NCI-H446 treated with DMSO at 0.1 percent for 48 hours (cell line): ENCODE measurements at places on chromosomes 16 and 17.

- no peak for DNase-seq
These were observed 19.0 kb upstream of the OSGIN1 start for GRCh38 chr16:83933885-83934683.

DNA sequence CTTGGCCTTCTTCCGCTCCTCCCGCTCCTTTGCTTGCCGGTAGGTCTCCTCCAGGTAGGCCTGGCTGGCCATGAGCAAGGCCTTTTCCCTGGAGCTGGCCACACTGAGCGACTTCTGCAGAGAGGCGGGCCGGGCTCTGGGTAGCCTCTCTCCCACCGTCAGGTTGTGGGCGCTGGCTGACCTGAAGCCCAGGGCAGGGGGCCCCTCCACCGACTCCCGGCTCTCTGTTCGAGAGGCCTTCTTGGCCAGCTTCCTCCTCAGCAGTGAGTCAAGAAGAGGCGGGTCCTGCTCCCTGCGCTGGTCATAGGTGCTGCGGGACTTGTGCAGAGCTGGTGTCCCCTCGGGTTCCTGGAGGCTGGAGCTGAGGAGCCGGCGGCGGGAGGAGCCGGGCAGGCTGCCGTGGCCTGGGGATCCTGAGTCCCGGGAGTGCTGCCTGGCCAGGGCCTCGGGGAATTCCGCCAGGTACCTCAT is 12.8 kb downstream of the GPR179 start:
- DNase-seq, result no peak

GRCh38 chr17:50428831-50429424 is 2.9 kb downstream of the ACSF2 start:
- no peak for DNase-seq

DNA sequence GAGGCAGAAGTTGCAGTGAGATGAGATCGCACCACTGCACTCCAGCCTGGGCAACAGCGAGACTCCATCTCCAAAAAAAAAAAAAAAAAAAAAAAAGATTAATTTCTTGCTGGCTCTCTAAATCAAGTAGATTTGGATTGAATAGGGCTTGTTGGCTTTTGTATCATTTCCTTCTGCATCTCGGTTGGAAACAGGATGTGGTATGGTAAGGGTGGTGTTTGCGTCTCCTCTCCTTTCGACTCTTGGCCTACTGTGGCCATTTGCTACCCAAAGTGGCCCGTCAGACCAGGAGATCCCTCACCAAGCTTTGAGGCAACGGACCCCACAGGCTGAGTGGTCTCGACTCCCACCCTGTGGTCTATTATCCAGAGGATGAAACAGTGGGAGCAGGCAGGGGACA is 168.0 kb upstream of the IRX3 start:
- no peak for DNase-seq

GRCh38 chr17:4843321-4844000 is 10.3 kb downstream of the MINK1 start:
- no peak for DNase-seq

- DNase-seq, result no peak
These were observed 80.3 kb upstream of the ZNF750 start for GRCh38 chr17:82920150-82920549.

- no peak for DNase-seq
These were observed 108.8 kb downstream of the IRX5 start for GRCh38 chr16:55039511-55039910.

DNA sequence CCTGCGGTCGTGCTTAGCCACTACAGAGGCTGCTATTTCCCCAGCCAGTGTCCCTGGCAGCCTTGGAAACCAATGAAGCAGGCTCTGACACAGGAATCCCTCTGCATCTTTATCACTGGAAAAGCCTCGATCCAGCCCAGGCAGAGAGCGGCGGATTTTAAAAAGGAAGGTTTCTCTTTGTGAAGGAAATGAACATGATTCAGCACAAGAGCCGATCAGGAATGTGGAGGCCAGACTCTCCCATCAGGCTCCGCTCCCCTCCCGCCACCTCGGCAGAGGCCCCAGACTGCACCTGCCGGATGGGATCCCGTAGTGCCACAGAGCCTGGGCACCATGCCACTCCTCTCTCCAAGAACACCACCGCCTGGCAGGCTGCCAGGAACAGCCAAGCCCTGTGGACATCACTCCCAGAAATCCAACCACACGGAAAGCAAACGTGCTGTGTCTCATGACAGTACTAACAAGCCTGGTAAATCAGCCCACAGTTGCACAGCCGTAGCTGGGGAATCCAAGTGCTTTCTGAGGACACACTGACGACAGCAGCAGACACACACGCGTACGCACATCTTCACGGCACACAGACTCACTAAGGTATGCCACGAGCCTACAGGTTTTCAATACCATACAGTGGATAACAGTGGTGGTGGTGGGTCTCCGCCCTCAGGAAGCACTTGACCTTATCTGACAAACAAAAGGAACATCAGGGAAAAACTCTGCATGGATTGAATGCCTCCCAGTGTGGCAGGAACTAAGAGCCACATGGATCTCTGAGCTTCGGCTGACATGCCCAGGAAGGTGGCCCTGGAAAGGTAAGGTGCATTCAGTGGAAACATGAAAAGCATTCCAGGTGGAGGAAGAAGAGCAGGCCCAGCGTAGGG is 5.4 kb downstream of the LRRC75A start:
- peak; percentile 63 for DNase-seq

DNA sequence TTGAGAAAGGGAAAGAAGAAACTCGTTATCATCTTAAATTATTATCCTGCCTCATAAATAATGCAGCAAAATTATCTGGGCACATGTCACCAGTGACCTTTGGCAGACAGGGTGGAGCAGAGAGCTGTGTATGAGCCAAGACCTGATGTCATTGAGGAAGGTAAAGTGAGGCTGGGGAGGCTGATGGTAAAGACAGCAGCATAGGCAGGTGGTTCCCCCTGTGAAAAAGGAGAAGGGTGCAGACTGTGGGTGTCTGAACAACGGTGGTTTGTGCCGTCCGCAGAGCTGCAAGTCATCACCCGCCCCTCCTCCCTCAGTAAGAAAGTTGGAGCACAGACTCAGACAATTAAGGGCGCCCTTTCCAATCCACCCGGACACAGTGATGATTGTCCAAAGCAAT is 30.8 kb upstream of the METTL16 start:
- DNase-seq, result no peak

GRCh38 chr16:85829171-85829719 is 29.8 kb downstream of the COX4I1 start:
- no peak for DNase-seq

DNA sequence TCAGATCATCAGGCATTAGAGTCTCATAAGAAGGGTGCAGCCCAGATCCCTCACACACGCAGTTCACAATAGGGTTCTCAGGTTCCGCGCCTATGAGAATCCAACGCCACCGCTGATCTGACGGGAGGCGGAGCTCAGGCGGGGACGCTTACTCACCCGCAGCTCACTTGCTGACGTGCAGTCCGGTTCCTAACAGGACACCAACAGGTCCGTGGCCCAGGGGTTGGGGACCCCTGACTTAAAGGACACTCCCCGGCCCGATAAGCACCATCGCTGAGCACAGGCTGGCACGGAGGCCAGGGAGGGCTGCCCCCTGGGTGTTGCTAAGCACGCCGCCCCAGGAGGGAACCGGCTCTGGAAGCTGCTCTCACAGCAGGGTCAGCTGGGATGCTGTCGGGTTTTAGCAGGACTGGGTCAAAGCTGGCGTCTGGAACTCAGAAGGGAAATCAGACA is 30.1 kb upstream of the BAHCC1 start:
- no peak for DNase-seq

DNA sequence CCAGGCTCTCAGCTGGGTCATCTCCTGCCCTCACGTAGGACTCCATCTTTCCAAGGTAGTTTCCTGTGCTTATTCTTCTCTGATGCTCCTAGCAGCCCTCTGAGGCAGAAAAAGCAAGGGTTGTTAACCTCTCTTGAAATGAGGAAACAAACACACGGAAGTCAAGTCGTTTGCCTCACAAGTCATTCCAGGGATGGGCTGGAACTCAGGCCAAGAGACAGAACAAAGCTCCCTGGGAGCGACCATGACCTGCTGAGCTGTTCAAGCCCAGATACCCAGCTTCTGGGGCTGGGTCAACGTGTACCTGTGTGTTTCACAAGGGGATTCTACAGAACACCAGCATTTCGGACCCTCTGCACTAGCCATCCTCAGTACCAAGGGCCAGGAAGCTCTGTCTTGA is 28.1 kb downstream of the SRL start:
- DNase-seq, result no peak

GRCh38 chr16:19486750-19487325 is 35.1 kb downstream of the GDE1 start:
- DNase-seq, result no peak

DNA sequence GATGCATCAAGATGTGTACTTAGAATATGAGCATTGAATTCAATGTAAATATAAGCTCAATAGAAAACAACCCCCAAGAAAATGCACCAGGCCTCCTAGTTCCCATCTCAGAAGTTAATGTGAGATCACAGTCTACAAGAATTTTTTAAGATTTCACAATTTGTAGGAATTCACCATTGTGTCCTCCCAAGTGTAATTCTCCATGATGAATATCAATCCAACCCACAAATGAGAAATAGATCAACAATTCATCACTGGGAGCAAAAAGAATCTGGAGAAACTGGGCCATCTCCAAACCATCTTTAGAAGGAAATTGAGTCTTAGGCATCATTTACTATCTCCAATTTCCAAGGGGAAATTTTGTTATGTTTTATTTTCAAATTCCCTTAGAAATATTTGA is 310.5 kb upstream of the GOT2 start:
- DNase-seq, result no peak

GRCh38 chr16:20372701-20373100 is 20.2 kb upstream of the UMOD start:
- DNase-seq, result no peak

GRCh38 chr17:74117999-74118421 is 85.5 kb upstream of the RPL38 start:
- no peak for DNase-seq

GRCh38 chr17:29590411-29591145 is 1.1 kb upstream of the GIT1 start:
- DNase-seq, result peak; percentile 25

GRCh38 chr16:73949574-73950320 is 346.9 kb upstream of the PSMD7 start:
- peak; percentile 4 for DNase-seq

DNA sequence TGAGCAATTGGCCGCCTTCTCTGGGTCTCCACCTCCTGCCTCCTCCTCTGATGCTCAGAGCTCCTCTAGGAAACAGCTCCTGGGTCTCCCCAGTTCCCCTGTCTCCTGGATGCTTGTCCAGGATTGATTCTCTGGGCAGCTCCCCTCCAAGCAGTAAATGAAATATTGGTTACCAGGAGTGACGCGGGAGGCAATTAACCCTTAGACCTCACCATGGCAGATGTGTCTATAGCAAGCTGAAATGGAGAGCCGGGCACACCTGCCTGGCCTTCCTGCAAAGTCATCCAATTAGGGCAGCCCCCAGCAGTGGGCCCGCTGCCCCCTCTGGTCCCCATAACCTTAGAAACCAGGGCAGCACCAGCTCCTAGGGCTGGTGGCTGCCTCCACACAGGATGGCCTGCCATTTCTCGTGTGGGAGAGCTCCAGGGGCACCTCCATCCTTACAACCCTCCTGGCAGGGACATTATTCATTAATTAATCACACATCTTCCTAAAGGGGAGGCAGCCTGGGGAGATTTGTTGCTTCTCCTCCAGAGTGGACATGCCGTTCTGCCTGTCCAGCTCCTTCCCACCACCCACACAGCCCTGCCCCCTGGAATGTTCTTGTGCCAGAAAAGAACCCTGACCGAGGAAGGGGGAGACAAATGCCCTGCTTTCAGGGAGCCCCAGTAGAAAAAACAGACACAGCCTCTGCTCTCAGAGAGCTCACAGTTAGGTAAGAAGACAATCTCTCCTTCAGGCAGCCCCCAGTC is 8.3 kb upstream of the KIF18B start:
- DNase-seq, result no peak

GRCh38 chr16:74607962-74608356 is 1.0 kb upstream of the GLG1 start:
- DNase-seq, result no peak

DNA sequence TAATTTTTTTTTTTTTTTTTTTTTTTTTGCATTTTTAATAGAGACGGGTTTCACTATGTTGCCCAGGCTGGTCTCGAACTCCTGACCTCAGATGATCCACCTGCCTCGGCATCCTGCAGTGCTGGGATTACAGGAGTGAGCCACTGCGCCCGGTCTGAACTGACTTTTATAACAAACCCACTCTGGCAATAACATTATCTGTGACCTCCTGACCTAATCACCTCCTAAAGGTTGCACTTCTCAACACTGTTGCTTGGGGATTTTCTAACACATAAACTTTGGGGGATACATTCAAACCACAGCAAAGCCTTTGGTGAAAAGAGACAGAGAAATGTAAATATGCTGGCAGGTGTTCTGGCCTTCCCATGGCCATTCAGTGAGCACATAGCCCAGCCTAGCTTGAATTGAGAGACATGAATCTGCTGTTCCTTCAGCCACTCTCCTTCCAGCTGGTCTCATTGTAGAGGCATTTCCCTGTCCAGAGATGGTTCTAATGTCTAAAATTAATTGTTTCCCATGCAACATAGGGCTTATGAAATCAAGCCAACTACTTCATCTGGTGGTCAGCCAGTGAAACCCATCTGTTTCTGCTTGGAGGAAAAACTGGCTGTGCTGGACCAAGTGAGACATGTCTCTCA is 28.3 kb downstream of the LYRM1 start:
- no peak for DNase-seq

GRCh38 chr16:46949241-46949892 is 24.1 kb downstream of the DNAJA2 start:
- no peak for DNase-seq

DNA sequence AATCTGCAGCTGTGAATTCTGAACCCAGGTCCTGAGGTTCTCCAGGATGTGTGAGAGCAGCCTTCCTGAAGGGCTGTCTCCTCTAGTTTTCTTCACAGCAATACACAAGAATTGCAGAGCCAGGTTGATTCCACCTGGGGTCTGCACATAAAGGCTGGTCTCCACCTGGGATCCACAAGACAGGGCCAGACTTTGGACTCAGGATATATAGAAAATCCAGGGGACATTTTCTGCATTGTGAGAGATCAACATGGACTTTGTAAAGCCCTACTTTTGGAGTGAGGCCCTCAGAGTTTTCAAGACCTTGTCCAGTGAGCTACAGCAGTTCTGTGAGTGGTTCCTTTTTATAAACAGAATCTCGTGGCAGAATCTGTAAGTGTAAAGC is 6.3 kb downstream of the ZNF267 start:
- no peak for DNase-seq

- no peak for DNase-seq
These were observed 42.0 kb upstream of the ETV4 start for GRCh38 chr17:43588121-43588520.

- peak; percentile 91 for DNase-seq
These were observed at the start of gene SEZ6L2 for GRCh38 chr16:29899516-29900101. TSS of gene SEZ6L2 (minus strand) at chr16:29899550. CDS start at chr16:29899019, 531 bp downstream.

DNA sequence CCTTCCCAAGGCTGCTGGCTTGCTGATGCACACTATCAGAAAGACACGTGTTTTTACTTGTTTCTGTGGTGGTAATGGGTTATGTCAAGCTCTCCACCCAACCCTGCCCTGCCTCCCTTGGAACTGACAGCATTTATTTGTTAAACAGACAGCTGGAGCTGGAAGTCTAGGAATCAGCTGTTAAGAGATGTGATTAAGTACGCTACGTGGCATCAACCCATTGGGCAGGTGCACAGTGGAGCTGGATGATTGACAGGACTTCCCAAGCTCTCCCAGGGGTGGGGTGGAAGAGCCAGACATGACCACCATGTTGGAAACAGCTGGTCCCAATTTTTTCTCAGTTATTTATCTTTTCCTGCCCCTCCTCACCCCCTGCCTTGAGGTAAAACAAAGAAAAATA is 49.4 kb downstream of the ADAMTS18 start:
- no peak for DNase-seq

GRCh38 chr16:29745121-29745852 is 503 bp downstream of the C16orf54 start:
- no peak for DNase-seq
